Esophagus squamous epithelium (tissue), 5 donors: ENCODE measurements at places on chromosomes 12 and 14.

GRCh38 chr14:100152091-100152490 lies 7.4 kb downstream of the DEGS2 start:
- DNase-seq, result no peak

DNA sequence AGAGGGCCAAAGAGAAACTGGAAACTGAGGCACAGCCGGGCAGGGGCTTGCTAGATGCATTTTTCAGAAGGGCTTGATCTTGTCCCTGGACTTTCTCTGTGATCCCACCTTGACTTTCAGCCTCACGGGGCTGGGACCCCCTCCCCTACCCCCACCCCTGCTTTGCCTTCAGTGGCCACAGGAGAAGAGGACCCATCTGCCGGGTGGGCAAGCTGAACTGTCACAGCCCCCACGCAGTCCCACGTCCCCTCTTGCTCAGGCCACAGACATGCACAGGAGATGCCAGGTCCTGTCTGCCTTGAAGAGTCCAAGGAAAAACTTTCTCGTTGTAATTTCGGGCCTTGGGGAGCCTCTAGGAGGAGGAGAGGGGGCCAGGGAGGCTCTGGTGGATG lies 158.9 kb downstream of the KIF26A start:
- no peak for DNase-seq

DNA sequence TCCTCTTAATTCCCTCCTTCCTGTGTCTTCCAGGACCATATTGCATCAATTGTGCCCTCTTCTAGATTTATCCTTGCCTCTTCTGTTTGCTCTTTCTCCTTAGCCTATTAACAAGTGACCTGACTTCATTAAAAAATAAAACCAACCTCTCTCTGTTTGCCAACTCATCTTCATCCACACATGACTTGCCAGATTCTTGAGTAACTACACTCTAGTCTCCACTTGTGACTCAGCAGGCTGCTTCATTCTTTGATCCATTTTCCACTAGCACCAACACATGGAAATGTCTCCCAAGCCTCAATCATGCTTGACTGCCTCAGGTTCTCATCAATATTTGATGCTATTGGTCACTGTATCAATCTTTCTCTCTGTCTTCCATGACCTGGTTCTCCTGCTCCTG lies 492.4 kb upstream of the TMPO start:
- no peak for DNase-seq

GRCh38 chr12:26088998-26089397 lies 35.8 kb downstream of the BHLHE41 start:
- DNase-seq, result no peak

DNA sequence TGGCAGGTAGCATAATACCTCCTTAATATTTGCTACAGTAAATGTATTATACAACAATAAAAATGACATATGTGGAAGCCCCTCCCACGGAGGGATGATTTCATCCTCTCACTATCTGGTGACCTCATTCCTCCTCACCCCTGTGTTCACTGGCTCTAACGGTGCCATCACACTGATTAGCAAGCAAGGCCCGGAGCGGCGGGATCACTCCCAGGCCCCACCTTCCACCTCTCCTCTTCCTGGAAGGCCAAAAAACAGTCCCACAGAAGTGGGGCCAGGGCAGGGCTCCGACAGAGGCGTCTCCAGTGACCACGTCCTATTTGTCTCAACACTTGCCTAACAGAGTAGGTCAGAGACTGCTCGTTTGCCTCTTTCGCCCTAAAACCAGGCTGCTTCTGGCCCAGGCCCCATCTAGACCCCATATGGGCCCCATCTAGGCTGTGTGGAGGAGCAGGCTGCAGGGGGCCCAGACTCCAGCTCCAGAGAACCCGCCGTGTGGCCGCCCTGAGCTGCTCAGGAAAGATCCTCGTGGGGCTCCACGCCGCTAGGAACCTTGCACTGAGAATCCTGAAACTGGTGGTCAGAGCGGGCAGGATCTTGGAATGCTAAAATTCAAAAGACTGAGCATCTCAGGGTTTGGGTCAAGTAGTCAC lies 3.7 kb downstream of the SELPLG start:
- no peak for DNase-seq

- no peak for DNase-seq
Observed at GRCh38 chr14:99590746-99591555, 13.1 kb downstream of the CCDC85C start.

GRCh38 chr14:54649056-54649455 lies 82.1 kb downstream of the SAMD4A start:
- DNase-seq, result no peak

GRCh38 chr12:121392325-121392716 lies 7.6 kb upstream of the RNF34 start:
- DNase-seq, result no peak

DNA sequence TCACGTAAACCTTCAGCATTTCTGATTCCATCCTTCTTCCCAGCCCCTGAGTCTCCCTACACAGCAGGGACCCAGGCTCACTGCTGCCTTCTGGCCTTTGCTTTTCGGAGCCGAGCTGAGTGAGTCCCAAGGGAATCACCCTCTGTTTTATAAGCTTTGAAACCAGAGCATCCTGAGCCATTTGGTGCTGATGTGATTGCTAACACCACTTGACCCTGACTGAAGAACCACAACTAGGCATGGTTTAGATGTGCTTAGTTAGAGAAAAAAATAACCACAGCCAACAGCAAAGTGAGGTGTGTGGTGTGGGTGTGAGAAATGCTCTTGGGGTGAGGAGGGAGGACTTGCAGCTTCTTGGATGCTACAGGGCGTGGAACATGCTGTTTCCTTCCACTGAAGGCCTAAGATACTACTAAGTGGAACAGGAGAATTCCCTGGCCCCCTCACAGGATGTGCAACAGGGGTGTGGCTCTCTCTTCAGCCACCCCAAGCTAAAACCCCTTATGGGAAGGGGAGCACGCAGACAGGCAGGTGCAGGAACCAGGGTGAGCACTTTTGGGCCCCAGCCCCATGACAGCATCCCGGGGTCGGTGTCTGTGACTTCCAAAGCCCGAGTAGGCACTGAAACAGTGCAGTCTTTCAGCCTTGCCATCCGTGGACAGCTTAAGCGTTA lies at the start of gene TC2N:
TSS of gene TC2N (minus strand) at position 221 of the 673 bp plus-strand sequence. CDS start 53,767 bp downstream, outside the sequence.
- DNase-seq, result no peak

GRCh38 chr12:128684352-128684751 lies 139.4 kb downstream of the SLC15A4 start:
- no peak for DNase-seq

DNA sequence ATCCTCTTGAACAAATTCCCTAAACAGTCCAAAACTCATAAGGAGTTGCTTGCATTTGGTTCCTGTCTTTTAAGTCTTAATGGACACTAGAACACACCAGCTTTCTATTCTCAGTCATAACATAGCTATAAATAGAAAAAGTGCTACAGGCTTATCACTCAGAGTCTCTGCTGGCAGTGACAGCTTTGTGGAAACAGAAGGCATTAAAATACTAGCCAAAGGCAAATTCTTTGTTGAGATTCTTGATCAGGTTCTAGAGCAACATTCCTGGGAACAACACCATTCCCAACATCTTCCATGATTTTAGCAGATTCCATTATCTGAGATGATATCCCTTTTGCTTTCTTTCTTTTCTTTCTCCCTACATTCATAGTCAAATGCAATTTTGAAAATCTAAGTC lies 207.7 kb upstream of the PLEKHG7 start:
- DNase-seq, result no peak

DNA sequence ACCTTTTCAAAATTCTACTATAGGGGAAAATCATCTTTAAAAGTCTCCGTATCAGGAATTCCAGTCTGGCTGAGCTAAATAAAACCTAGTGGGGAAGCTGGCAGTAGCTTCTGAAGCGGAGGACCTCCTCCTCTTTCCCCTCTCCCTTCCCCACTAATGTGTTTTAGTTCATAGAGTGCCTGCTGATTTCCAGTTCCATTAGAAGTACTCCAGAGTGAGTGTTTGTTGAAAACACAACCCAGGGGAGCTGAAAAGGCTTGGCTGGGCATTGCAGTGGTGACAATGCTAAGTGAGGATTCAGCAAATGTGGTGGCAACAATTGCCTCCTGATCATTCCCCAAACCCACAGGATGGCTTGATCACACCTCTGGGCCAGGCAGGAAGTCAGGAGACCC lies 144.2 kb upstream of the FRMD6 start:
- DNase-seq, result no peak

- no peak for DNase-seq
Observed at GRCh38 chr14:87940382-87940781, 52.6 kb downstream of the GALC start.
